ENCODE measurements at places on chromosomes 7 and 10.
A peak's percentile ranks its signal among the peaks of the same experiment; 100 is the strongest.

DNA sequence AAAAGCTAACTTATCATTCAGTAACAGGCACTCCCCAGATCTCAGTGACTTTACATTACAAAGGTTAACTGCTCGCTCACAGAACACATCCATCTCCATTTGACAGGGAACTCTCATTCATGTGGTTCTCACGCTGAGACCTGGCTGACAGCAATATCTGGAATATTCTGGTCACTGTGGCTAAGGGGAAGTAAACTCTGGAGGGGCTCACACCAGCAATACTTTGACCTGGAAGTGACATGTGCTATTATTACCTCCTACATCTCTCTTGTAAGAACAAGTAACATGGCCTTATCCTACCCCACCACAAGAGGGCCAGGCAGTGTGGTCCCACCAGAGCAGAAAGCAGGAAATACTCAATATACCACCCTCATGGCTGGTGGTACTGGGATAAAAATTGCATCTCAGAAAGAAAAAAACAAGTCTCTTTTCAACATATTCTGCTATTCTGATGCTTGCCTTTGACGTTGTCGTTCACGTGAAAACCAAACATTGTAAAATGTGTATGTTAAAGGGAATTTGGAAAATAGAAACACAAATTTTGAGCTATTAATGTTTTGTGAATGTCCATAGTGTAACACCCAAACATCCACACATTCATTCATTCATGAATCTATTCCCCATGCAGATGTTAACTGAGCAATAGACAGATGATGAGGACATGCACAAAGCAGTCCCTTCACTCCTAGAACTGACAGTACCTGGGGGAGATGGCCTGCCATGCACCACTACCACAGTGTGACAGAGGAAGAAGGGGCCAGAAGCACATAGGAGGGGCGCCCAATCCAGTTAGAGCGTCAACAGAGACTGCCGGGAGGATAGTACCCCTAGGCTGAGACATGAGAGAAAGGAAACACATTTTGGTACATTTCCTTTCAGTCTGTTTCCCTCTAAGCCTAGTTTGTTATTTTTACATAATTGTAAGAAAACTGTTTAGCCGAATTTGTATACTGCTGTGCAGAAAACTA is 166.0 kb upstream of the SP4 start:
- peaks cover 16% of the 10 kb centered on the region for H3K4me1 ChIP-seq
- H3K27ac ChIP-seq, result peak overlapping the region; percentile 74
- peaks cover 10% of the 10 kb centered on the region for H3K36me3 ChIP-seq
- DNase-seq, result peak; percentile 84
- no peak overlapping the region for H3K4me3 ChIP-seq

DNA sequence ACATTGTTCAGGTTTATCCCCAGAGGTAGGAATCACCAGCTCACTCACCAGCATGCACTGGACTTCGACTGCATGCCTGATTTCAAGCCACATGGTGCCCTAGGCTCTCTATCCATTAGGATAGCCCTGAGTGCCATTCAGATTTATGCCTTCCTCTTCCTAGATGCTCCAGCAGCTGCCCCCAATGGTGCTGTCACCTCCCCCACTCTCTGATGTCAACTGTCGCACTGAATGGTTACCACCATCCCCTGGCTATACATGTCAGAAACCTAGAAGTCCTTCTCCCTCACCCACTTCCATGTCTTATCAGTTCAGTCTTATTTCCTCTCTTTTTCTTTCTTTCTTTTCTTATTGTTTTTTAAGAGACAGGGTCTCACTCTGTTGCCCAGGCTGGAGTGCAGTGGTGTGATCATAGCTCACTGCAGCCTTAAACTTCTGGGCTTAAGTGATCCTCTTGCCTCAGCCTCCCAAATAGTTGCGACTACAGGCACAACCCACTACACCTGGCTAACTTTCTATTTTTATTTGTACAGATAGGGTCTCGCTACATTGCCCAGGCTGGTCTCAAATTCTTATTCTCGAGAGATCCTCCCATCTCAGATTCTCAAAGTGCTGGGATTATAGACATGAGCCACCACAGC is 2.9 kb downstream of the SFXN4 start:
- H3K36me3 ChIP-seq, result peaks cover 23% of the 10 kb centered on the region
- H3K27me3 ChIP-seq, result no peaks in the 10 kb centered on the region
- H3K27ac ChIP-seq, result no peak overlapping the region
- no peak for DNase-seq
- no peak overlapping the region for H3K4me3 ChIP-seq
- peaks cover 46% of the 10 kb centered on the region for H3K4me1 ChIP-seq

DNA sequence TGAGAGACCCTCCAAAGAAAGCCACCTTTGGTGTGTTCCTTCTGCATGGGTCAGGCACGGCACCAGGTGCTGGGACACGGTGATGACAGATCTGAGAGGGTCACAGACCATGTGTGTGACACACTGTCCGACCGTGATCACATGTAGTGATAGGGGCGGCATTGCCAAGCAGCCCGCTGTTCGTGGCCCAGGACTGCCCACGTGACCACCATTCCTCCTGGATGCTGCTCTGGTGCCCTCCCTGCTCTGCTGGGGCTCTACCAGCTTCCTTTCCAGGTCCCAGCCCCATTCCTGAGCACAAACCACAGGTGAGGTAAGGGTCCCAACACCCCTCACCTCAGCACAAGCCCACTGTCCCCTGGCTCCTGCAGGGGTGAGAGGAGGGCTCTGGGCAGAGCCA is 10.1 kb upstream of the SLC18A3 start:
- no peak overlapping the region for H3K27ac ChIP-seq
- H3K36me3 ChIP-seq, result no peaks in the 10 kb centered on the region
- no peak overlapping the region for H3K4me3 ChIP-seq
- DNase-seq, result peak; percentile 25
- H3K4me1 ChIP-seq, result no peaks in the 10 kb centered on the region
- peaks cover 24% of the 10 kb centered on the region for H3K27me3 ChIP-seq

- DNase-seq, result no peak
- no peaks in the 10 kb centered on the region for H3K36me3 ChIP-seq
Measured at GRCh38 chr10:44287408-44287807, 97.5 kb downstream of the CXCL12 start.

DNA sequence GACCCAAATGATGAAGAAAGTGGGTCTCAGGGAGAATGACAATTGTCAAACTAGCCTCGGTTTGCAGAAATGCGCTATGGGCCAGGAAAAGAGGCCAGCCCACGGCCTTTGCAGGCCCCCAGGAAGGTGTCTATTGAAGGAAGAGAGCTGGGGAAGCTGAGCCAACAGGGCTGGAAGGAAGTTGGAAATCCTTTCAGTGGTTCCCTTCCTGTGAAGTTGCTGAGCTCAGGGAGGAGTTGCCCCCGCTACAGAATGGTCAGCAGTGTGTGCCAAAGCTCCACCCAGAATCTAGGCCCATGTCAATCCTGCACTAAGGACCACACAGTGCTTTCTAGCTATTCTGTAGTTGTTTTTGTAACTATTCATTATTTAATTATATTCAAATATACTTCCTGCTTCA is 91.6 kb upstream of the ANLN start:
- no peaks in the 10 kb centered on the region for H3K27me3 ChIP-seq
- no peaks in the 10 kb centered on the region for H3K36me3 ChIP-seq
- H3K4me3 ChIP-seq, result no peak overlapping the region
- no peak overlapping the region for H3K27ac ChIP-seq
- no peak for DNase-seq
- no peaks in the 10 kb centered on the region for H3K4me1 ChIP-seq

Data from activated CD8-positive, alpha-beta memory T cell treated with anti-CD3 and anti-CD28 coated beads, Interleukin-2, amount 10 ng/mL, durations not matched to agents 7 days and 5 days (primary cell).